BE2C (cell line): ENCODE measurements at places on chromosomes 4 and X.

DNA sequence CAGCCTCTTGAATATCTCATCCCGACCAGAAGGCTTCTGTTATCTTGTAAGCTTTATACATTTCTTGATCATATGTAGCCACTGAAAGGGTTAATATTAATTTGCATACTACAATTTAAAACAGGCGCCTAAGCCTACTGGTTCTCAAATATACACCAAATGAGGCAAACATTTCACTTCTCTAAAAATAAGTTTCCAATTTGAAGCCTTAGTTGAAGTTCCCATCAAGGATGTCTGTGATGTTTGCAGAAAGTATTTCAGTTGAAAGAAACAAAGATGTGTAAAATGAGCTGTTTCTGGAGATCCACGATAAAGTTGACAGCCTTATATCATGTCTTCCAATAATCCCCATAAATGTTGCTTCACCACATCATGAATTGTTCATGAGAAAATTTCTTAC lies 70.6 kb downstream of the KIT start:
- no peak for DNase-seq

DNA sequence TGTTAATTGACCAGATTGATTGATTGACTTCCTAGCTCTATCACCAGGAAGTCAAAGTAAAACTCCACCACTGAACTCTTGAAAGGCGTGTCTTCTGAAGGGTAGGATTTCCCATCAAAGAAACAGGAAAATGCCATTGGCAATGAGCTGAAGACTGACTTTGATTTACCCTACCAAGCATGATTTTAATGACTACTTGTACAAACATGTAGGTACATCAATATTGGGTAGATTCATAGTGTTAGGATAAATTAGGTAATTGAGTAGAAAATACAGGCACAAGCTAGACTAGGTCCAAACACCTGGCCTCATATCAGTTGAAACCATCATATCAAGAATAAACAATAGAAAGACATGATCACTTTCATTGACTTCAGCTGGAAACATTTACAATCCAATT lies 53.2 kb upstream of the ATXN3L start:
- no peak for DNase-seq

DNA sequence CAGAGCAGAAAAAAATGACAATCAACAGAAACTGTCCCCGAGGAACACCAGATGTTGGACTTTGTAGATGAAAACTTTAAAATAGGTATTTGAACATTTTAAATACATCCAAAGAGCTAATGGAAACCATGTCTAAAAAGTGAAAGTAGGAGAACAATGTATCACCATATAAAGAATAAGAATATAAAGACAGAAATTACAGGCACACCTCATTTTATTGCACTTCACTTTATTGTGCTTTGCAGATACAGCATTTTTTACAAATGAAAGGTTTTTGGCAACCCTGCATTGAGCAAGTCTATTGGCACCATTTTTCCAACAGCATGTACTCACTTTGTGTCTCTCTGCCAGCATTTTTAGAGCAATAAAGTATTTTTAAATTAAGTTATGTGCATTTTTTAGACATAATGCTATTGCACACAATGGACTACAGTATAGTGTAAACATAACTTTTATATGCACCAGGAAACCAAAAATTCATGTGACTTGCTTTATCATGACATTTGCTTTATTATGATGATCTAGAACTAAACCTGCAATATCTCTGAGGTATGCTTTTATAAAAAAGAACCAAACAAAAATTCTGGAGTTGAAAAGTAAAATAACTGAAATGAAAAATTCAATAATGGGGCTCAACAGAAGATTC lies 212.4 kb upstream of the CASK start:
- no peak for DNase-seq

DNA sequence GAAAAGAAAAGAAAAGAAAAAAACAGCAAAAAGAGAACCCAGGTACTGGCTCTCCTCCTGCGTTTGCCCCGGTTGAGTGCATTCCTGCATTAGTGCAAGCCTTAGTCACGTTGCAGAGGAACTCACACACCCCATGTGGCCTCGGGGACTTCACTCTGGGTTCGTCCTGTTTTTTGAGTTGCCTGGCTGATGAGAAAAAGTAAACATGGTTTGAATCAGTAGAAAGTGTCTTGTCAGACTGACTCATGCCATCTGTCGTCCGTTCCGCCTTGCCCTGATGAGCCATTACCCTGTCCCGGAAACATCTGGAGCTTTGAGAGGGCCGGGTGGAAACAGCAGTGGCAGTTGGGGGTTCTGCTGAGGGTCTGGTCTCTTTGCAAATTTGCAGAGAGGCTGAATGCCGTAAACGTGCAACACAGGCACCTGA lies 16.3 kb downstream of the CD99 start:
- DNase-seq = peak; percentile 16

- peak; percentile 56 for DNase-seq
Observed at GRCh38 chrX:155056877-155057792, 13.8 kb downstream of the CMC4 start.

- DNase-seq = peak; percentile 33
Observed at GRCh38 chr4:139018971-139019758, 3.6 kb downstream of the NOCT start.

- no peak for DNase-seq
Observed at GRCh38 chr4:40238008-40238699, 41.3 kb downstream of the RHOH start.

DNA sequence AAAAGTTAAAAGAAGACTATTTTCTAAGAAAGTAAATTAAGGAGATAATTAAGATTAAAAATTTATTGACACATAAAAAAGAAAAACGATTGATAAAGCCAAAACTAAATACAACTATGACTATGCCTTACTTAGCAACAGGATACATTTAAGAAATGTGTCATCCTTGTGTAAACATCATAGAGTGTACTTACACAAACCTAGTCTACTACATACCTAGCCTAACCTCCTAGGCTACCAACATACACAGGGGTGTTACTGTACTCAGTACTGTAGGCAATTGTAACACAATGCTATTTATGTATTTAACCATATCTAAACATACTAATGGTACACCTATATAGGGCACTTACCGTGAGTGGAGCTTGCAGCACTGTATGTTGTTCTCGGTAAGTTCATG lies 108.3 kb downstream of the ANXA10 start:
- no peak for DNase-seq

DNA sequence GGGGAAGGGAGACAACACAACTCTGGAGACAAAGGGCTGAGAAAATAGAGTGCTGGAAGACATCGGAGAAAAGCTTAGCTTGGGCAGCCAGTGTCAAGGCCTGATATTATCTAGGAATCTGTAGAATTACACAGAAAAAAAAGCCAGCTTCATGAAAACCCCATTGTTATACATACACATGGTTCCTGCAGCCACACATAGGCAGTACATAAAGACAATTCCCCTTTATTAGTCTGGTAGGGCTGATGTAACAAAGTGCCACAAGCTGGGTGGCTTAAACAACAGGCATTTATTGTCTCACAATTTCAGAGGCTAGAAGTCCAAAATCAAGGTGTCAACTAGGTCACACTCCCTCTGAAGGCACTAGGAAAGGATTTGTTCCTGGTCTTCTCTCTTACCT lies 503.5 kb downstream of the MID1IP1 start:
- no peak for DNase-seq

GRCh38 chrX:153441296-153441695 lies 4.6 kb downstream of the TREX2 start:
- no peak for DNase-seq

GRCh38 chr4:19126903-19127302 lies 1105.3 kb upstream of the LCORL start:
- no peak for DNase-seq

DNA sequence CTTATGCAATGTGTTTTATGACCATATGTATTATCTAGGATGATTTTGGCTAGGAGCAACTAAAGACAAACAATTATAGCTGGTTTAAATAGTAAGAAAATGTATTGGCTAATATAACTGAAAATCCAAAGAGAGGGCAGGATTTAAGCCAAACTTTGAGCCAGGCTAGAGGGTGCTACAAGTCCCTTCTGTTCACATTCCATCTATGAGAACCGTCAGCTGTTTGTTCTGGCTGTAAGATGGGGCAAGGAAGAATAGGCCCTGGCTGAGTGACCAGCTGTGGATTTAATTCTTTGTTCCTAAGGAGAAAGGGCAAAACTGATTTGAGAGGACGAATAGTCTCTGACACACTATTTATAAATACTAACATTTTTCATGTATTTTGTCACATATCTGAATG lies 79.2 kb upstream of the UGT8 start:
- DNase-seq = no peak

DNA sequence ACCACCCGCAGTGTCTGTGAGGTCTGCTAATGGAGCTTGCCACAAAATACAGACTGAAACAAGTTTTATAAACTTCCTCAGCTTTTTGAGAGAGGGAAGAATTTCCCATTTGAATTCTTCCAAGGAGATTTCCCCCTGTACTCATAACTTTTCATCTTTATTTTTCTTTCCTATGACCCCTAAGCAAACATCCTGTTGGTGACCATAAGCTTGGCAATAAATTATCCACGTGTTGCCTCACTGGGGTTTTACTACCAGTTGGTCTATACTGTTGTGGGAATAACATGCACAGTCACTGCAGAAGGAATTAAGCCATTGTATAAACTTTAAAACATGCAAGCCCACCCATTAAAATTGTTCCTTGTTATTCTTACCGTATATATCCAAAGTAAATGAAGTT lies 86.2 kb downstream of the SLC39A8 start:
- DNase-seq = no peak

DNA sequence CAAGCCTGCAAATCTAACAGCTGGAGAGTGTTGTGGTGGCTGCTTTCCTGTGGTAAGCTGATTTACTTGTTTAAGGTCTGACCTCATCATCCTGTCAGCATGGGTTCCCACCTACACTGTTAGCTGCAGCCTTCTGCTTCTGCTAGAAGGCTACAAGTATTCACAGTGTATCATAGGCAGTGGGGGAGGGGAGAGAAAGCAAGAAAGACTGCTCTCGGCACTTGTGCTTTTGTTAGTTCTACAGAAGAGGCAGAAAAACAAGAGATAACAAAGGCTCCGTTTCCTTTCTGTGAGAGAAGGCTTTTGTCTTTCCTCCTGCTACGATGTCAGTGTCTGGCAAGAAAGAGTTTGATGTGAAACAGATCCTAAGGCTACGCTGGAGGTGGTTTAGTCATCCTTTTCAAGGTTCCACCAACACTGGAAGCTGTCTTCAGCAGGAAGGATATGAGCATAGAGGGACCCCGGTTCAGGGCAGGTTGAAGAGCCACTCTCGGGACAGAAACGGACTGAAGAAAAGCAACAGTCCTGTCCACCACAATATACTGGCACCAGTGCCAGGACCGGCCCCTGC lies at the start of gene KLHL4:
TSS of gene KLHL4 (plus strand) at position 232 of the 571 bp plus-strand sequence. CDS start at position 324, 92 bp downstream.
- DNase-seq = no peak

DNA sequence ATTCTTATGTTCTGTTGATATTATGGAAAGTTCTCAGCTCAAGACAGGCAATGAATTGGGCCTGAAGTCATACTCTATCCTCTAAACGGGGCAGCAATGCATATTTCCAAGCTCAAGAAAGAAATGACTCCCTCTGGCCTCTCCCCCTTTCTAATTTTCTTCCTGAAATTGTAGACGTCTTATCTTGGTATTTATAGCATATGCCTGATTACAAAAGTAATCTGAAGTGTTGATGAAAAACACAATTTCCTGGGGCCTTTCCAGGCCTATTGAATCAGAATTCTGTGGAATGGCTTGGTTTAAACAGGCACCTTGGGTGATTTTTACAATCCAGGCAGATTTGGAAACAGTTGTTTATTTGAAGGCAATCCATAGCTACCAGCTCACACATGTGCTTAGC lies 21.4 kb upstream of the PGRMC2 start:
- no peak for DNase-seq

GRCh38 chr4:65791111-65791811 lies 121.0 kb upstream of the EPHA5 start:
- DNase-seq = no peak

DNA sequence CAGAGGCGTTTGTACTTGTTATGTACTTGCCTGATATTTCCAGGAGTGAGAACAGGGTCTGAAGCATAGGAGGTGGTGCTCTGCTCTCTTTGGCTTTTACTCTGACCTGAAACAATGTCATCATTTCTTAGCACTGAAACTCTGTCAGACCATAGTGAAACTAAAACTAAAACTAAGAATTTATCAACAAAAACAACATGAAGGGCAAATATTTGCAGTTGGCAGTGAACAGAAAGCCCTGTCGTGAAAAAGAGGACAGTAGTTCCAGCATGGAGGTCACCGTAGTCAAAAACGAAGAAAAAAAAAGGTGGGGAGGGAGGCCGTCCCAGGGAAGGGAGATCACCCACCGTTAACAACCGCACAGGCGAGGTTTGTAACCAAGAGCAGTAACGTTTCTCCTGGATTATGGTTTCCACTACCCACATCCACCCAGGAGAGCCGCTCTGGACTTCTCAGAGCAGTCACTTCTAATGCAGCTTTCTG lies 97.5 kb downstream of the ANK2 start:
- DNase-seq = no peak

GRCh38 chrX:77731821-77732419 lies 54.1 kb downstream of the ATRX start:
- no peak for DNase-seq

DNA sequence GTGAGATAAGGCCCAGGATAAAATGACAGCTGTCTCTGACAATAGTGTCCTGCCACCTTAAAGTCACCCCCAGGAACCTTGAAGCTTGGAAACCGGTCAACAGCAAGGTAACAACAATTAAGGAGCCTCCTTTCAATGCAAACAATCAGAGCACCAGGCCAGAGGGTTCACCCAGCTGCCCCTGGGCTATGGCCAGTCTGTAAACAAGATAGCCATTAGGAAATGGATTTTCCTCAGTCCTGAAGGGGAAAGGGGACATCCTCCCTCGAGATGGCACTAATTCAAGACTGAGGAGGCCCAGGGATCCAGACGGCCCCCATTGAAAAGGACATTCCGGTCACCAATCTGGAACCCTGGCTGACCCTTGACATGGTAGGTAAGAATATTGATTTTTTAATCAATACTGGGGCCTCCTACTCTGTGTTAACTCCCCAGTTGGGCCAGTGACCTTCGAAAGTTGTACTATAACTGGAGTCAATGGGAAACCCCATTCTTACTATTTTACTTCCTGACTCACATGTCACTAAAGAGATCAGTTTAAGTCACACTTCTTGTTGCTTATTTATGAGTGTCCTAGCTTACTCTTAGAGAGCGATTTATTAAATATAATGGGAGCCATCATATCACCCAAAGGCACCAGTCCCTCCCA lies 61.7 kb upstream of the CT45A1 start:
- no peak for DNase-seq

- no peak for DNase-seq
Observed at GRCh38 chr4:36255577-36255976, 11.3 kb upstream of the ARAP2 start.

- no peak for DNase-seq
Observed at GRCh38 chr4:40845154-40845835, 95.5 kb downstream of the NSUN7 start.

- DNase-seq = no peak
Observed at GRCh38 chr4:96827086-96827485, 987.2 kb downstream of the PDHA2 start.

DNA sequence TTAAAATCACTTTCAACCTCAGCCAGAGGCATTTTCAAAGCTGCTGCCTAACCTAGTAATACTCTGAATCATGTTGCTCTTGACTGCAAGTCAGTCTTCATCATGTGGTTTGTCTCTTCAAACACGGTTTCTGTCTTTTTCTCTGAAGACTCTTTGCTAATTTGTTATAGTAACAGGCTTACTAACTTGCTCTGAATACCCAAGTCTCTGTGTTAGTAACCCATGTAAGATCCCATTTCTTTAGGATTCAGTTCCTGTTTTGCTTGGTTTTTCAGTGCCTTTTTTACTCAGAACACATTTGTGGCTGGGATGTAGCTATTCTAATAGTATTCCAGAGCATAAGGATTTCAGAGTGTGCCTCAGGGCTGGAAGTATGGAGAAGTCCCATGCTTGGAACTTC lies 1450.6 kb upstream of the IGFBP7 start:
- DNase-seq = no peak

GRCh38 chr4:139857977-139858376 lies 192.4 kb downstream of the MGST2 start:
- no peak for DNase-seq
